ENCODE measurements at places on chromosomes 4 and X.

DNA sequence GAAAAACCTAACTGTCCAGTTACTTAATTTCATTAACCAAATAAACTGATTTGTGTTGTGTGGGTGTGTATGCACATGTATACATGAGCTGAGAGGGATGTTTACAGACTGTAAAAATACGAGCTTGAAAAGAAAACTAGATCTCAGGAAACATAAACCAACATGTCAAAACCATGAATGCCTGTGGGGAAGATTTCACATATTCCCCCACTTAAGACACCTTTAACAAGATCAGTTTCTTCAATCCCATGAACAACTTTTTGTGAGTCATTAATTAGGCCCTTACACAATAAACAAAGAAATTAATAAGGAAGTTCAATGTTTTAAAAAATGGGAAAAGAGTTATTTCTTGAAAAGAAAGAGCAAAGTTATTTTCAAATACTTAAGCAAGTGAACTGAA is 170.8 kb downstream of the ZNF674 start:
- DNase-seq, result no peak

- DNase-seq, result no peak
These were observed 1255.7 kb downstream of the ADGRL3 start for GRCh38 chr4:62455871-62456270.

DNA sequence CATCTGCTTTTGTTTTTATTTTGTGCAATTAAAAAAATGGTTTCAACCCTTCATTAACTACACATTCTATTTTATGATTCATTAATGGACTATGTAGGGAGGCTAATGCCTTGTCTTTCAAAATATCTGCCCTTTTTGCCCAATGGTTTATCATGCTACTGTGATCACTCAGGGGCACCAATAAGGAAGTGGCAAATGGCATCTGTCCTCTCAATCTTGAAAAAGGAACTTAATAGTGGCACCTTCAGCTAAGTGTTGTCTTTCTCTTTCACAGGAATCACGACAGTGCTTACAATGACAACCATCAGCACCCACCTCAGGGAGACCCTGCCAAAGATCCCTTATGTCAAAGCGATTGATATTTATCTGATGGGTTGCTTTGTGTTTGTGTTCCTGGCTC is 57.1 kb downstream of the COMMD8 start:
- no peak for DNase-seq

- DNase-seq, result no peak
These were observed 194.6 kb upstream of the KLF3 start for GRCh38 chr4:38469410-38469809.

GRCh38 chr4:182212211-182212761 is 30.9 kb upstream of the TENM3 start:
- no peak for DNase-seq

DNA sequence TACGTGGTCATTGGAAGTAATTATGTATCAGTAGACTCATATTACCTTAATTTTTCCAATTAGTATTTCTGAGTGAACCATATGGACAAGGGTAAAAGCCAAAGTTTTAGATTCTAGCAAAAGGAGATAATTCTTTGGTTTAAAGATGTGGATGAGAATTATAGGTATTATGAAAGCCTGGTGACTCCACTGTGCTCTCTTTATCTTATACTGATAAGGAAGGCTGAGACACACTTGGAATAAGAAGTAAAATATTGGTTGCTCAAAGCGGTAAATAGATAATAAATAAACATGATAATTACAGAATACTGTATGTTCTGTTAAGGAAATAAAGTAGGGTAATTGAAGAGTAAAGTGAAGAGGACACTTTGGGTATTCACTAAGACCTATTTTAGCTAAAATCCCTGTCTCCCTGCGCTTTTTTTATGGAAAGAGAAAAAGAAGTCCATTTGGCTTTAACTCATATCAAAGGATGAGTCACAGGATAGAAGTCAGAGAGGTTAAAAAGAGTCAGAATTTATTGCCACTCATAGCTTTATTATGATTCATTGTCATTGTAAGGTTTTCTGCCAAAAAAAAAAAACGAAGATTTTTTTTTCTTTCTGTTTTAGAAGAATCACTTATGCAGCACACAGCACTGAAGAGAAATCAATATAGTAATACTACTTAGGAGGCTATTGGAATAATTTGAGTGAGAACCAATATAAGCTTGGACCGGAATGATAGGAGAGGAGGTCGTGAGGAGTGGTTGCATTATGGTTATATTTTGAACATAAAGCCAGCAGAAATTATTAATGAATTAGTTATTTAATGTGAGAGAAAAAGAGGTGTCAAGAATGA is 2463.1 kb downstream of the ARAP2 start:
- DNase-seq, result no peak

- no peak for DNase-seq
These were observed 17.1 kb downstream of the PSAPL1 start for GRCh38 chr4:7417639-7418038.

DNA sequence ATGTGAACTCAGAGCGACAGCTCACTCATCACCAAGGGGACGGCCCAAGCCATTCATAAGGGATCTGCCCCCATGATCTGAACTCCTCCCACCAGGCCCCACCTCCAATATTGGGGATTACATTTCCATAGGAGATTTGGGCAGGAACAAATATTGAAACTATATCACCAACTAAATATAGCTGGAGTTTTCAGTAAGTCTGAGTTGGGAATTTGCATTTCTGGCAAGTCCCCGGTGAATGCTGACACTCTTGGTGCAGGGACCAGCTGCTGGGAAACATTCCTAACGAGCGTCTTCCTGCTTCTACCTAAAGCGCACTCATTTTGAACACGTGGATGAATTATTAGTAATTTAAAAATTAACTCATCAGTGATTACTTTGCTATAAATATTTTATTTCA is 13.2 kb downstream of the CLDN34 start:
- DNase-seq, result no peak

- no peak for DNase-seq
These were observed 1178.4 kb upstream of the PCDH7 start for GRCh38 chr4:29541757-29542156.

DNA sequence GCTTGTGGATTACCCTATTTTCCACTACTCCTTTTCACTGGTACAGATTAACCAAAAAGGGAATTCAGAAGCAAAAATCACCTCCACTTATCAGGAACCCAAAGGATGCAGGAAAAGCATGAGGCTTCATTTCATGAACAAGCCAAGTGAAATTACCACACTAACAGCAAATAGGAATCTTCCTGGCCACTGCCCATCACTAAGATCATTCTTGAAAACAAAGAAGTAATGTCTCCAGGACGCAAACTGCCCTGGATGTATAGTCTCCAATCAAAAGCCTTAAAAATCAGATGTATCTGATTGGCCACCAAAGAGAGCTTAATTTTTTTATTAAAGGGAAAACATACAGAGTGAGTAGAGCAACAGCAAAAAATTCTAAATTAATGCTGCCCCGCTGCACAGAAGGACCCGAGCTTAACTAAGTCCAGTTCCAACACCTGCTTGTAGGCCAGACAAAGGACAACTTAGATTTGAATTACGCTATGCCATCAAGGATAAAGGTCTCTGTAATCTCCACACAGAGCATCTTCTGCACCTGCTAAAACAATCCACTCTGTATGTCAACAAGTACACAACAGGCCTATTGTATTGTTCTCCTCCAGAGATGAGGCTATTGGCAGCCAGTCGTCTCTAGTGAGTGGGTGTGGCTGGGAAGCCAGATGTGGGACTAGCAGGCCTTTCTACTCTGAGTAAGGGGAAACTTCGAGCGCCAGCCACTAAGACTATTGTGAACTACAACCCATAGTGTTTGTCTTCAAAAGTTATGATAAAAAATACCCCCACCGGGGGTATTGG is 12.4 kb downstream of the ZDHHC9 start:
- no peak for DNase-seq

DNA sequence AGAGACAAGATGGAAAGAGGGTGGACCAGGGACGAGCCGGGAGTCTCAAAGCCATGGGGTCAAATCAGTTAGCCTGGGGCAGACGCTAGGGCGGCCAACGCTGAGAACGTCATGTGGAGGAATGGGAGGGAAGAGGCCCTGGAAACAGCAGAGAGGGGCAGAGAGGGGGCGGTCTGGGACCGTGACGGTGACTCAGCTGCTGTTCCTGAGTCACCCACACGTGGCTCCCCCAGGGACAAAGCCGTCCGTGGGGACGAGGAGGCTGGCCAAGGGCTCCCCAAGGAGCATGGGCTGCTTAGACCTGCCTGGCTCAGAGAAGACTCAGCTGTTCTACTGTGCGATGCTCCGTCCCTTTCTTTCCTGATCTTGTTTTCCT is 108.4 kb upstream of the LRPAP1 start:
- no peak for DNase-seq

DNA sequence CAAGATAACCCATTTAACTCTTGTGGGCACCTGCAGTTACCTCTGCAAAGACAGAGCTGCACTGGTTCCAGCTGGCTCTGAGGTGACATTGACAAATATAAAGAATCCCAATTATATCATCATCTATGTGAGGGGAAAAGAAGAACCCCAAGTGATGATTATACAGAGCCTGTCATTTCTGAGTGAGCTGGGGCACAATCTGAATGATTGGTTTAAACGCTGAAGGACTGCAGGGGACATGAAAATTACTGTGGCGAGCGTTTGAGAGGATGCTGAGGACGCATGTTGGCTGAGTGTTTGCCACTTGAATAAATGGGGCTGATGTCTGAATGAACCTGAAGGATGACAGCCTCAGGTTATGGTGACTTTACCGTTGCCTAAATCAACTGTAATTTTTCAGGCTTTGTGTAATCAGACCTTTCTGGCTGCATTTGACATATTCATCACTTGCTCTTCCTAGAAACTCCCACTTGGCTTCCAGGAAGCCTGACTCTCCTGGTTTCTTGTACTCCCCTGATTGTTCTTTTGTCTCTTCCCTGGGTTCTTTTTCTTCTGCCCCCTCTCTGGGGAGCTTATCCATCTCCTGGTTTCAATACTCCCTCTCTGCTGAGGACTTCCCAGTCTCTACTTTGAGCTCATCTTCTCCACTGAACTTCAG is 4.1 kb upstream of the HSD17B10 start:
- no peak for DNase-seq

GRCh38 chr4:8147231-8147970 is 11.2 kb downstream of the ABLIM2 start:
- no peak for DNase-seq

DNA sequence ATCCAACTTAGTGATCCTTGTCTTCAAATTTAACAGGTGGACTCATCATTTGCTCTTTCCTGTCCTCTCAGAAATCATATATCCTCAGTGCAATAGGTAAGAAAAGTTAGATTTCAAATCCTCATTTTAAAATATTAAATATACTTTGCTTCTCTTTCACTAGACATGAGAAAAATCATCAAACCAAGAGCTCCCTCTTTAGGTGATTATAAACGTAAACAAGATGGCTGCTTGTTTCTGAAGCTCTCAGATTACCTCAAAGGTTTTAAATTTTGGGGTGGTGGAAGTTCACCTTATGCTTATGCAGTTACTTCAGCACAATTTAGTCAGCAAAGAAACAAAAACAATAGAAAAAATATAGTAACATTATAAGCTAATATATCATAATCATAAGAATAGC is 27.3 kb downstream of the CSN3 start:
- DNase-seq, result no peak

- DNase-seq, result no peak
These were observed 643.3 kb upstream of the FAM241A start for GRCh38 chr4:111501946-111502345.

DNA sequence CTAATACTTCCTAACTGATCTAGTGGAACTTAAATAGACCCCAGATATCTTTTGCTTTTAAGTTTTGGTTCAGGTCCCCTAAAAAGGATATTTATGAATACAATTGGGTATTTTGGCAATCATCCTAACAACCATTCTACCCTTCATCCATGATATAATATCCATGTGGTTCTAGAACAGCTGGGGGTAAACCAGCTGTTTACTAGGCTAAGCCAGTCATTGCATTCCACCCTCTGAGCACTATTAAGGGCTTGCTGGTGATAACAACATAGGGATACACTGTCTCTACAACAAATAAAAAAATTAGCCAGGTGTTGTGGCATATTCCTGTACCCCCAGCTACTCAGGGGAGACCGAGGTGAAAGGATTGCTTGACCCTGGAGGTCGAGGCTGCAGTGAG is 54.8 kb upstream of the MAPK10 start:
- no peak for DNase-seq

GRCh38 chr4:152342293-152342692 is 193.6 kb downstream of the FBXW7 start:
- no peak for DNase-seq

DNA sequence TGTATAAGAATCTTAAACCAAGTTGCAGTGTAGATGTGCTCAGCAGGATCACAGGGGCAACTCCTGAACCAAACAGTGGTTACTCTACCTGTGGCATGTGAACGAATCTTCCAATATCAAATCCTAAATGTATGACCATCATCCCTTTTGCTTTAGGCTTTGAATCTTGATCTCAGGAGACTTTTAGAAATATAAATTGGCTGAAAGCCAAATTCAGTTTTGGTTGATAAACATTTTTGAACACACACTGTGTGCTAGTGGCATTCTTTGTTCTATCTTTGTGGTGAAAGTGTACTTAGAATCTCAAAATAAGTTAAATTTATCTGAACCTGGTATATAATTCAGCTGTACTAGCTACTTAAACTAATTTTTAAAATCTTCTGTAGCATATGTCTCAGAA is 4.6 kb upstream of the ARHGAP6 start:
- no peak for DNase-seq

- no peak for DNase-seq
These were observed 840.8 kb upstream of the HTR2C start for GRCh38 chrX:113743069-113743468.

DNA sequence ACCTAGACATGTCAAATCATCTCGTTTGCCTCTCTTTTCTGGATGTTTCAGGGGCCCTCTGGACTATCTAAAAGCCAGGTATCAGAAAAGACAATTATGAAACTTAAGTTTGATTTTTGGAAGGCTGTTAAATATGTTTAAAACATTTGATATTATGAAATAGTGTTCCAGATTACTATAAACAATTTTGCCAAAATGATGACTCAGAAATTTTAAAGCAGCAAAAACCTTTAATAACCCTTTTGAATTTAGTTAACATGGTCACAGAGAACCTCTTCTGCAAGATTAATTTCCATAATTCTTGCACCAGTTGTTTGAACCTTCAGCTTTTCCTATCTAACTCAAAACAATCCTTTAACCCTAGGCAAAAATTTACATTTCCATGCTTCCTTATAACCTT is 18.8 kb upstream of the FAM47E start:
- DNase-seq, result no peak

- no peak for DNase-seq
These were observed 76.9 kb upstream of the SCOC start for GRCh38 chr4:140296335-140297220.

GRCh38 chrX:123184866-123185276 is 793 bp downstream of the GRIA3 start:
- no peak for DNase-seq

All from CD4-positive, alpha-beta T cell treated with Interleukin-12 subunit alpha and Interleukin-12 subunit beta, for 1 hour (primary cell).